Activated naive CD8-positive, alpha-beta T cell treated with anti-CD3 and anti-CD28 coated beads, Interleukin-2, amount 50 U/mL, for 24 hours (primary cell): ENCODE measurements at places on chromosomes 6 and 20.
A peak's percentile ranks its signal among the peaks of the same experiment; 100 is the strongest.

- DNase-seq: peak; percentile 15
Observed at GRCh38 chr6:37648465-37649330, 49.0 kb downstream of the MDGA1 start.

GRCh38 chr20:4635781-4636180 is 85.9 kb upstream of the PRND start:
- DNase-seq: no peak

GRCh38 chr6:54085047-54085446 is 26.2 kb upstream of the MLIP start:
- no peak for DNase-seq

DNA sequence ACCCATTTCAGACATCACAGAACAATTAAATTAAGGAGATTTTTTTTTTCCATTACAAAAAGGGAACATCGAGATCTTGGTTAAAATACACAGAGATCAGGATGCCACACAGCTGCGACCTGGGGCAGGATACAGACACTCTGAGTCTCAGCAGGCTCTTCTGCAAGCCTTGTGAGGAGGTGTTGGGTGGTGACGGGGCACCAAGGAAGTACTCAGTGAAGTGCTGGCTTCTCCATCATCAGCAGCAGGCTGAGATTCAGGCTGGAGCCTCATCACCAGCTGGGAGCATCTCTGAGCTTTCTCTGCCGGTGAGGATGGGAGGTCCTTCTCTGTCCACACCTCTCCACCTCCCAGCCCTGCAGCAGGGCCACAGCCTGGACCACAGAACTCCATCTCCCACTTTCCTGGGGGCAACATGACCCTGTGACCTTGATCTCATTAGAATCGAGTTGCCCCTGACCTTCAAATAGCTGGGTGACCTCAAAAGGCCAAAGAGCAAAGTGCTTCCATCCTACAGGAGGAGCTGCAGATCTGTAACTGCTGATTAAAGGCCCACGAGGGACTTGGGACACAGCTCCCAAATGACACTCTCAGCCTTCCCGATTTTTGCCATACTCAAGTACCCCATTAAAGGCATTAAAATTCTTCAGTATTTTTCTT is 16.0 kb downstream of the PMEPA1 start:
- no peak for DNase-seq

DNA sequence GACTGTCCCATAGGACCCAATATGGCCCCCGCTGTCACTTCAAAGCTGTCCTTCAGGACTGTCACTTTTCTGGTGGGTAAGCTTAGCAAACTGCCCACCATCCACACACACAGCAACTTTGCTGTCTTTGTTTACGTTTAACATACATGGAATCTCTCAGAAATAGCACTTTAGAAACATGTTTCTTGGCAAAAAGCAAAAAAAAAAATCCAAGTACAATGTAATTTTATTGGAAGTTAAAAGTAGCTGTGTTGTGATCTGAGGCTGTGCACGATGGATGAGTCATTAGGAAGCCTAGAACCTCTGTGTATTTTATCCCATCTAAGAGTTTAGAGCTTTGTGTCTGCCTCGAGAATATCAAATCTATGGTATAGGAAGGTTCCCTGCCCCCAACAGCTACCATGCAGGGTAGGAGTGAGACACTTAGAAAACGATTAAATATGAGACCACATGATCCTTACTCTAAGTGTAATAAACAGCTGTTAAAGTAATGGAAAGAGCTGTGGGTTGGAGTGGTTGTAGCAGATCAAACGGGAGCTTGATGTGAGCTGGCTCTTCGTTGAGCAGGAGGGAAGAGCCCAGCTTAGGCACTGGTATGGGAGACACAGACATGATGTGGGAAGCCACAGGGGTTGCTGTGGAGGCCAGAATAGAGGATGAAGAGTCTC is 119.5 kb downstream of the PLEKHG1 start:
- DNase-seq: no peak
